AG09319 (cell line): ENCODE measurements at places on chromosomes 1 and 21.

- DNase-seq: no peak
Measured at GRCh38 chr1:17682400-17682799, 72.7 kb upstream of the ACTL8 start.

DNA sequence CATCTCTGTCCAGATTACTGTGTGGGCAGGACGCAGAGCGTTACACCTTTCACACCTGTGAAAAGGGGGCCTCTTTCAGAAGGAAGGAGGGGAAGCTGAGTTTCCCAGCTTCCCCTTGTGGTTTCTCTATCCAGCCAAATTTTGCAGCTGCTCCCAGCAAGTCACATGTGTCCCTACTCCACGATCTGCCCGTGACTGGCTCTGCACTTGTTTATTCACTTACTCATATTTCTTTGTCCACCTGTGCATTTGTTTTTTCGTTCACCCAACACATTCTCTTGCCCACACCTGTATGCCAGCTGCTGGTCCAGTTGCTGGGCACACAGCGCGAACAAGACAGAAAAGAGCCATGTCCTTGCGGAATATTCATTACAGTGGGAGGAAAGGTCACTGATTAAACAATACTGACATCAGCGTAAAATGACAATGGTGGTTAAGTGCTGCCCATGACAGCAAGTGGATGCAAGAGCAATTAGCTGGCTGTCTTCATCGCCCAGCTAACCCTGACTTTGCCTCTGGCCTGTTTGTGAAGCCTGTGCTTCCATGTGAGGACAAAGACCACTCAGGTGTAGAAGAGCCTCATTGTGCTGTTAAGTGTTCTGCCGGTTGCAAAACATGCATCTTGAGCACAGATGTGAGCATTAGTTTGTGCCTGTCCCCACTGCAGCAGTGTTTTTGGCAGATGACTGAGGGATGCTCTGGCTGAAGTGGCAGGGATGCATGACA lies 28.6 kb upstream of the NEK2 start:
- DNase-seq: no peak

GRCh38 chr21:44844256-44844655 lies 26.4 kb upstream of the SUMO3 start:
- DNase-seq: no peak

DNA sequence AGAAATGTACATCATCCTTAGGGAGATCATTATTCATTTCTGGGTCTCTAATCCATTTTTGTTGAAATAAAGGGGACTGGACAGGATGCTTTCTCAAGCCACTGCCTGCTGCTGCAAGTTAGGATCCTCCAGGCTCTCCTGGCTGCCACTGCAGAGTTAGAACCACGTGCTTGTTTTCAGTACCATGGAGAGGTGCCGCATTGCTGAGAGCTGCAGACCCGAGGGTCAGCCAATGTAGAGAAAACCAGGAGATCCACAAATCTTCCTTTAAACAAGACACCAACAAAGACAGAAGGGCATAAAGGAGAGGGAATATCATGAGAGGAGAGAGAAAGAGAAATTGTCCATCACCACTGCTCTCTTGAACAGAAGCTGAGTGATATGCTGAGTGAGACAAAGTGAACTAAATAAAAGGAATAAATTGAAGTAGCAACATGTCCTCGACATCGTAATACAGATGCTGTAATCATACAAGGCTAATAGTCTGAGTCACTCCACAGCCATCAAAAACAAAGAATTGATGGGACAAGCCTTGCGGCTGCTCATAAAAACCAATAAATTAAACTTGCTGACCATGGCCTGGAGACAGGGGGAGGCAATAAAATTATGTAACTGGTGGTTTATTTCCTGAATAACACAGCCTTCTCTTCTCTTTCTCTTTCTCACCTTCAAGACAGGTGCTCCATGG lies 255.7 kb downstream of the OMA1 start:
- DNase-seq: no peak

DNA sequence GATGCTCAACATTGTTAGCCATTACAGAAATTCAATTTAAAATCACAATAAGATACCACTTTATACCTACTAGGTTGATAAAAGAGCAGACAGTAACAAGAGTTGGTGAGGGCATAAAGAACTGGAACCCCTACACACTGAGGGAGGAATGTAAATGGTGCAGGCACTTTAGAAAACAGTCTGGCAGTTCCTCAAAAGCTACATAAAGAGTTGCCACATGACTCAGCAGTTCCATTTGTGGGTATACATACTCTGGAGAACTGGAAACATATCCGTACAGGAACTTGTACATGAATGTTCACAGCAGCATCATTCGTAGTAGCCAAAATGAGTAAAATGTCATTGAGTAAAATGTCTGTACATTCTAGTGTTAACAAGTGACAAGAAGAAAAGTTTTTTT lies 17.0 kb downstream of the NSL1 start:
- no peak for DNase-seq

- no peak for DNase-seq
Measured at GRCh38 chr1:97243973-97244560, 522.5 kb downstream of the PTBP2 start.

GRCh38 chr1:174914991-174915390 lies 84.8 kb upstream of the CACYBP start:
- DNase-seq: no peak

- no peak for DNase-seq
Measured at GRCh38 chr21:44513389-44514217, 26.4 kb downstream of the KRTAP10-1 start.

- DNase-seq: no peak
Measured at GRCh38 chr1:226148121-226148648, 38.4 kb downstream of the ACBD3 start.

DNA sequence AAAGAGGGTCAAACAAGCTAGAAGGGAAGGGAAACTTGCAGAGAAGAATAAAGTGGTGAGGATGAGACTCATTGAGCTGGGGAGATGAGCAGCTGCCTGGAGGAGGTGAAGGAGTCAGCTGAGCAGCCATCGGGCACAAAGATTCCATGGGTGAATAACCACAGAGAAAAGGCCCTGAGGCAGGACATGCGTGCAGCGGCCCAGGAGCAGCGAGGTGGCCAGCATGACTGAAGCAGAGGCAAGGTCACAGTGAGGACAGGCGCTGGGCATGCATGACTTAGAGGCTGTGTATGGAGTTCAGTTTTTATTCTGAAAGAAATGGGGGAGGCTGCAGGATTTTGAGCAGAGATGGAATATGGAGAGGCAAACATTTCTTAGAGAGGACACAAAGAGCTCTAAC lies 24.9 kb downstream of the OLFML2B start:
- no peak for DNase-seq

- no peak for DNase-seq
Measured at GRCh38 chr1:119739150-119739549, 27.4 kb downstream of the PHGDH start.

GRCh38 chr1:177048314-177049069 lies 116.0 kb downstream of the ASTN1 start:
- DNase-seq: no peak

DNA sequence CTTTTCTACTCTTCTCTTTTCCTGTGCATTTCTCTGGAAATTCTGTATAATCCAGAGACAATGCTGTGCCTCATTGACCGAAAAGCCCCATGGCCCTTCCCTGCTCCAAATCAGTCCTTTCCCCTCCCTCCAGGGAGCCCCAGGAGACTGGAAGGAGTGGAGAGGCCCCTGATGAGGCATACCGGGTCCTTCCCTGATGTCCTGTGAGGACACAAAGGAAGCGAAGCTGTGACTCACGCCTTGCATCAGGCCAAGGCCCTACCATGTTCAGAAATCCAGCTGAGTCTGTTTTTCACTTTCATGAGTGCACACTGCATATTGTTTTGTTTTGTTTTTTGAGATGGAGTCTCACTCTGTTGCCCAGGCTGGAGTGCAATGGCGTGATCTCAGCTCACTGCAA lies 38.7 kb upstream of the BECN2 start:
- DNase-seq: peak; percentile 29

DNA sequence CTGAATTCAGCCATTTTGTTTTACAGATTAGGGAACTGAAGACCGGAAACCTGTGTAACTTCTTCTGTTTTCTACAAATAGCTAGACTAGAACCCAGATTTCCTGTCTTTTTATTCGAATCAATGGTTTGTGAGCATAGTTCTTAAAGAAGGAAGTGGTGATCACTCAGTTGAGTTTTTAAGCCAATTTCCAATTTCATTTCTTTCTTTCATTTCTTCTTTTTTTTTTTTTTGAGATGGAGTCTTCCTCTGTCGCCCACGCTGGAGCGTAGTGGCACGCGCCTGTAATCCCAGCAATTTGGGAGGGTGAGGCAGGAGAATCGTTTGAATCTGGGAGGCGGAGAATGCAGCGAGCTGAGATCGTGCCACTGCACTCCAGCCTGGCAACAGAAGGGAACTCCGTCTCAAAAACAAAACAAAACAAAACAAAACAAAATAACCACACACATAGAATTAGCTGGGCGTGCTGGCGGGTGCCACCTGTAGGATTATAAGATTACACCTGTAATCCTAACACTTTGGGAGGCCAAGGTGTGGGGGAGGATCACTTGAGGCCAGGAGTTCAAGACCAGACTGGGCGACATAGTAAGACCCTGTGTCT lies 3.0 kb upstream of the MDM4 start:
- no peak for DNase-seq

DNA sequence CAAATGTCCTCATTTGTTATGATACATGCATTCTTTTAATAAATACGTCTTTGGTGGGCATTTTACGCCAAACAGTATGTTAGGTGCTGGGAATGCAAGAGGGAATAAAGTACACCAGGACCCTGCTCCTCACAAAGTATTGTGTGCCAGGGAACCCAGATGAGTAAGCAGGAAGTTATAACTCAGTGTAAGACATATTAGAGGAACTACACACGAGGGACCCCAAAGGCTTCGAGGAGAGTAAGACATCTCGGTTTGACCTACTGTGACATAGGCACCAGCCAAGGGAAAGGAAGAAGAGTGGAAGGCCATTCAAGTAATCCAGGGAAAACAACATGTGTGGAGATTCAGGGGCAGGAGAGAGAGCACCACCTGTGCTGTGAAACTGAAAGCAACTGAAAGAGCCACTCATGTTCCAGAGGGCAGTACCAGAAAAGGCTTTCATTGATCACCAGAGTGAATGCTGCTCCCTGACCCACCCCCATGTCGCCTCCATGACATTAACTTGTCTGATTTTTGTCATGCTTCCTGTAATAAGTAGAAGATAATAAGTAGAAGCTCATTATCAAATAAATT lies 542.5 kb upstream of the PKN2 start:
- DNase-seq: no peak

GRCh38 chr1:237861944-237862343 lies 28.8 kb downstream of the ZP4 start:
- no peak for DNase-seq

GRCh38 chr1:169102567-169102966 lies 3.9 kb upstream of the ATP1B1 start:
- DNase-seq: no peak

DNA sequence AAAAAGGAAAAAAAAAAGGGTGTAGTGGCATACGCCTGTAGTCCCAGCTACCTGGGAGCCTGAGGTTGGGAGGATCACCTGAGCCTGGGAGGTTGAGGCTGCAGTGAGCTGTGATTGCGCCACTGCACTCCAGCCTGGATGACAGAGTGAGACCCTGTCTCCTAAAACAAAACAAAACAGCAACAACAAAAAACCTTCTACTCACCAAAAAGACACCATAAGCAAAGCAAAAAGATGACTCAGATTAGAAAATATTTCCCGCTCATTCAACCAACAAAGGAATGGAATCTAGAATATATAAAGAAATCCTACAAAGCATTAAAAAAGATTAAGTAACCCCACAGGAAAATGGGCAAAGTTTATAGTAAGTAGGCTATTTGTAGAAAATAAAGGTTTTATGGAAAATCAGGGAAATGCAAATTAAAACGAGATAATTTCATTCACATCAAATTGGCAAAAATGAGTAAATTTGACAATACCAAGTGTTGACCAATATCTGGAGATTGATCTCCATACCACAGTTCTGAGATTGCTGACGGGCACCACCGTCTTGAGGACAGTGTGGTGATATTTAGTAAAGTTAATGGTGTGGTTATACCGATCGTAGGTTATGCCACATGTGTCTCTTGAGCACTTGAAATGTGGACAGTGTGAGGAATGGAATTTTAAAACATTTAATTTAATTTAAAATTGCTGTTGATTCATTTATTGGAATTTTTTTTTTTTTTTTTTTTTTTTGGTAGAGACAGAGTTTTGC lies 54.0 kb downstream of the PIK3CD start:
- no peak for DNase-seq

DNA sequence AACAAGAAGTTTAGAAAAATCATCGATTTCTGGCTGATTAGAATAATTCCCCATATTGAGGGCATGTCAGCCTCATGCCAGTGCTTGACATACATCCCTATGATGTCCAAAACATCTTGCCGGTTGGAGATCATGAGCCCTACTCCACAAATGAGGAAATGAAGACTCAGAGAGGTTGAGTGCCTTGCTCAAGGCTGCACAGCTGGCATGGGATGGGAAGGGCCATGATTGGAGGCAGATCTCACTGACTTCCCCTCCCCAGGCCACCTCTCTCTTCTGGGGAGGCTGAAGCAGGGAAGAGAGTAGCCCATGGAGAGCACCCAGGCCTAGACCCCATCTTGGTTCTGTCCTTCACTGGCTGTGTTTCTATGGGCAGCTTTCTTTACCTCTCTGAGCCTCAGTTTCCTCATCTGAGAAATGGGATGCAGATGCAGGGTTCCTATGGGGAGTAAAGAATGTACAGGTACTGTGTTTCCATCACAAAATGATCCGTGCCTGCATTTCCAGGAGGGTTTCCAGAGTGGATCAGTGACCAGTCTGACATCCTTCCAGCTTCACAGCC lies 145.7 kb downstream of the SYF2 start:
- no peak for DNase-seq

- no peak for DNase-seq
Measured at GRCh38 chr1:241828463-241829021, 19.5 kb upstream of the EXO1 start.

GRCh38 chr1:39687243-39687642 lies 4.0 kb downstream of the HPCAL4 start:
- no peak for DNase-seq

DNA sequence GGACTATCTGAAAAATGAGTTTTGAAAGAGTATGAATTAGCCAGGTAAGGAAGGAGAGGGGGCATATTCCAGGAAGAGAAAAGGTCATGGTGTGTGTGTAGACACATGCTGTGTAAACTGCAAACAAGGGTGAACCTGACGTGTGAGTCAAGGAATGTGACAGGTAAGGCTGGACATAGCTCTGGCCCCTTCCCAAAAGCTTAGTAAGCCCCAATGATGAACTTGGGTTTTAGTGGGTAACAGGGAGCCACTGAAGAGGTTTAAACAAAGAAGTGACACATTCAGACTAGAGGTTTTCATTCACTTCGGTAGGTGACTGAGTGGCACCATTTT lies 36.7 kb downstream of the EGLN1 start:
- no peak for DNase-seq

DNA sequence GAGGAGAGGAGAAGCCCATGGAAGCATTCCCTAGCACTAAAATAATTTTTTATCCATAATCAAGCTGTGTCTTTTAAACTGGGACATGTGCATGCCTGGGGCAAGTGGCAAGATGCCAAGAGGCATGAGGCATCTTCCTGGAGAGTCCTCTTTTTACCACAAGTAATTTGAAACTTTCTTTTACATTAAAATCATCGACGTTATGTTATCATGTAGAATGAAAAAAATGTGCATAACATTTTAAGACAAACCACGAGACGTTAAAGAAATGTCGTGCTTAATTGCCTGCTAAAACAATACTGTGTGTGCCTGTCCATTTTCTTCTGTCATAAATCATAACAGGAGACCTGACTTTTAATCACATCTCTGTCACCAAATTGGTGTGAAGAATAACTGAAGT lies 1.5 kb downstream of the STYXL2 start:
- DNase-seq: peak; percentile 35

- no peak for DNase-seq
Measured at GRCh38 chr1:212490276-212490675, 57.6 kb downstream of the NENF start.

- no peak for DNase-seq
Measured at GRCh38 chr1:184425449-184426277, 38.8 kb downstream of the C1orf21 start.
